ENCODE measurements at places on chromosomes 3 and 15. TPM values are rescaled to one million over a fixed set of nuclear protein-coding genes. Genes with fewer than 3 reads are reported as not detected.

The RBP2 gene
- total RNA-seq, result not detected

DNA sequence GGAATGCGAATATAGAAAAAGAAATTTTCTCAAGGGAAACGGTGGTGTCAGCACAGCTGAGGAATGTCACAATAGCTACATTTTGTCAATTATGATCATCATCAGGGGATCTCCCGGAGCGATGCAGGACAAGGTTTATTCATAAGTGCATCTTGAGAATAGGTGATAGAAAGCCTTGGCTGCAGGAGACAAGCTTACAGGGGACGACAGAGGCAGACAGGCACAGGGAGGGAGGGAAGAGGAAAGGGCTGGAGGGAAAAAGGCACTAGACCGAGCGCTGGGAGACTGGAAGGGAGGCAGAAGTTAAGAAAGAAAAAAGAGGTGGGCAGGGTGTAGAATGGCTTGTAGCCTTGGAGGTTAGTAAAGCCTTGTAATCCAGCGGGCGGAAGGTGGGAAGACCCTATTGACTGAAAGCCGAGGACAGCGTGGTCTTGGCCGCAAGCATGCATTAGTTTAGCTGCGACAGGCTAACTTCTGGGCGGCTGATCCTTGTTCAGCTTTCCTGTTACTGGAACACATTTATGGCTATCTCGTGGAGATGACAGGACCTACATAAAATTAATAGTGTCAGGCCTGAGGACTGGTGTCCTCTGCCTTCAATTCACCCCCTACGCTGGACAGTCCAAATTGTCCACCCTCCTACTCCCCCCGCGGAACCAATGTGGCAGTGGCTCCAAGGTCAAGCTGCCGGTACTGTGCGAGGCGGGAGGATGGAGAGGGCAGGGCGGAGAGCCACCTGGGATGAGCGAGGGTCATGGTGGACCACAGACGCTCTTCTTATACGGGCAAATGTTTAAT is 1.4 kb upstream of the NECTIN3 start:
- DNase-seq, result peak; percentile 13

DNA sequence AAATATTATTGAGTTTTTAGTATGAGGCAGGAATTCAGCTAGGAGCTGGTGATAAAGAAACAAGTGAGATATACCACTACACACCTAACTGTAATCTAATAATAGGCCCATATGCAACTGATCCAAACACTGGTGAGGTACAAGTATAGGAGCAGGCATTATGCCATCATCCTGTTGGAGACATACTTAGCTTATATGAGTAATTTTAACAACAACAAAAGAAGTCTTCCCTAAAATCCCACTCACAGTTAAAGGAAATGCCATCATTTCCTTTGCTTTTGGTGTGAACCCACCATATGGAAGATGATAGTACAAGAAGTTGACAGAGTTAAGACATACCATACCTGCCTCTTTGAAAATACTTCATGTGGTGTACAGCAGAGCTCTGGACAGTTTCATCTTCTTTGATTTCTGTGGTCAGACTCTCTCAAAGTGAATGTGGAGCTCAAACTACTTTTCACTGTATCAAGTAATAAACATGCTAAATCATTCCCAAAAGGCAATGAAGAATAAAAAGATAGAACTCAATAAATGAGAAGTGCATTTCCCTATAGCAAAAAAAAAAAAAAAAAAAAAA is 85.5 kb downstream of the CD200R1L start:
- DNase-seq, result peak; percentile 92

DNA sequence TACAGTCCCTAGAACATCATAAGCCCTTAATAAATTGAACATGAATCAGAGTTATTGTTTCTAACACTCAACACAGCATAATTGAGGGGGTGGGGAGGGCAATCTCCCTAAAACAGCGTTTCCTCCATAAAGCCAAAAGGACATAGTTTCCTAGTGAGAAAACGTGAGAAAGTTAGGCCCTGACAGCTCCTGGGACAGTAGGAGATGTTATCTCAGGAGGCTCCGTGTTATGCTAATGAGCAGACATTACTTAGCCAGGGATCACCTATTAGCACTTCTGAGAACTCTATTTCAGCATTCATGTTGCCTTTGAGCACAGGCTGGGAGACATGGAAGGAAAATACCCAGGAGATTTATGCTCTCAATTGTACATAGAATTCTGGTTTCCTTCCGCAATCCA is 229.1 kb upstream of the ADAMTS9 start:
- no peak for DNase-seq

All from HT1080 (cell line).